D721Med (cell line): ENCODE measurements at places on chromosomes 4 and X.

GRCh38 chr4:54550395-54551171 lies 107.2 kb upstream of the KIT start:
- DNase-seq, result no peak

DNA sequence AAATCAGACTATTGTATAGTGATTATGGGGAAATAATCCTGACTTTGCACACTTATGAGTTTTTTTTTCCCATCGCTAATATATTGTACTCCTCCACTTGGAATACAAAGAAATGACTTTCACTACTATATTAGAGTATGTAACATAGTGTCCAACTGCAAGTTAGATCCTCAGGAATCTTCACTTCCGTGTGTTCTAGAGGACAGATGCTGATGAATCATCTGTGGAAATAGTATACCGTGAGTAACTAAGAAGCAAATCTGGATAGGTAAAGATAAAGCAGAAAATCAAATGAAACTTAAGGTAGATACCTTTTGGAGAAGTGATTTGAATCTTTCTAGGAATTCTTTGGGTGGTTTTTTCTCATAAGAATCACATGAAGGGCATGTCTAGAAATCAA lies 8.3 kb downstream of the IL21 start:
- DNase-seq, result no peak

- no peak for DNase-seq
Observed at GRCh38 chr4:40473578-40474388, 138.7 kb downstream of the CHRNA9 start.

GRCh38 chrX:23902419-23902818 lies 5.3 kb downstream of the APOO start:
- DNase-seq, result no peak

DNA sequence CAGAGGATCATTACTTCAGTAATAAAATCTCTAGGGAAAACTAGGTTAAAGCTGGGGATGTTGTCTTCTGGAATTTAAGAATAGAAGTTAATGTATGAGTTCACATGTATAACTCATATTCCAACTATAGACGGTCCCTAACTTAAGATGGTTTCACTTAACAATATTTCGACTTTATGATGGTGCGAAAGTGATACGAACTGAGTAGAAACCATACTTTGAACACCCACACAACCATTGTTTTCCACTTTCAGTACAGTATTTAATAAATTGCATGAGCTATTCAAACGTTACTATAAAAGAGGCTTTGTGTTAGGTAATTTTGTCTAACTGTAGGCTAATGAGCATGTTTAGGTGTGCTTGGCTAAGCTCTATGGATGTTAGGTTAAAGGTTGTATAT lies 38.7 kb downstream of the CCSER1 start:
- DNase-seq, result no peak

- no peak for DNase-seq
Observed at GRCh38 chr4:82839624-82840023, 41.0 kb upstream of the SCD5 start.

- DNase-seq, result no peak
Observed at GRCh38 chr4:108445716-108446115, 174.7 kb upstream of the RPL34 start.

DNA sequence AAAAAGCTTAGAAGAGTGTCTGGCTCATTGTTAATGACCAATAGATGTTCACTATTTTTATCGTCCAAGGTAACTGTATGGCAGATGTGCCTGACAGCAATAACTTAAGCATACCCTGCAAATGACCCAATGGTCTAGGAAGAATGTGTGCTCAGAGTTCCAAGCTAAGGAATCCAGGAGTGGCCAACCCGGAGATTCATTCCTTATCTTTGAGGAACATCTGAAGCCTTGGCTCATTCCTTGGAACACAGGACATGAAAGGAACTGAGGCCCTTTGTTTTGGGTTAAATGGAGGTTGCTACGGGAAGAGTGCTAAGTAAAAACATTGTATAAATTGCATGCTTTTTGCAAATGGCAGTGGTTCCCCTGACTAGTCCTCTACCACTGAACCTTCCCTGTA lies 38.9 kb upstream of the EFNB1 start:
- DNase-seq, result no peak

- no peak for DNase-seq
Observed at GRCh38 chr4:110663738-110664444, 41.0 kb upstream of the PITX2 start.

GRCh38 chr4:61877266-61877665 lies 677.1 kb downstream of the ADGRL3 start:
- no peak for DNase-seq

- no peak for DNase-seq
Observed at GRCh38 chr4:91298156-91298700, 1005.5 kb upstream of the GRID2 start.

DNA sequence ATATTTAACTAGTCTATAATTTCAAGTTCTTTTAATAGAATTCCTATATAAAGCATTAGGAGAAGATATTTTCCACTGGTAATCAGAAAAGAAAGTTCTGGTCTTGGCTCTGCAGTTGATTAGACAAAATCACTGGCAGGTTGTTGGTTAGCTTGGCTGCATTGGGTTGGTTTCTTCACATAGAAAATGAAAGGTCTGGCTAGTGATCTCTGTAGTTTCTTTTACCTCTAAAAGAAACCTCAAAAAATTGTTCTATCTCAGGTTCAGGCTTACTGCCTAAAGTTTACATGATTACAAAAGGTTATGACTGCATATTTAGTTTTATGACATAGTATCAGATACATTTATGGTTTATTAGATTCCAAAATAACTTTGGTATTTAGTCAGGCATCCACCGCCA lies 95.8 kb upstream of the NAP1L5 start:
- no peak for DNase-seq

GRCh38 chr4:78410676-78411075 lies 140.9 kb upstream of the ANXA3 start:
- no peak for DNase-seq

DNA sequence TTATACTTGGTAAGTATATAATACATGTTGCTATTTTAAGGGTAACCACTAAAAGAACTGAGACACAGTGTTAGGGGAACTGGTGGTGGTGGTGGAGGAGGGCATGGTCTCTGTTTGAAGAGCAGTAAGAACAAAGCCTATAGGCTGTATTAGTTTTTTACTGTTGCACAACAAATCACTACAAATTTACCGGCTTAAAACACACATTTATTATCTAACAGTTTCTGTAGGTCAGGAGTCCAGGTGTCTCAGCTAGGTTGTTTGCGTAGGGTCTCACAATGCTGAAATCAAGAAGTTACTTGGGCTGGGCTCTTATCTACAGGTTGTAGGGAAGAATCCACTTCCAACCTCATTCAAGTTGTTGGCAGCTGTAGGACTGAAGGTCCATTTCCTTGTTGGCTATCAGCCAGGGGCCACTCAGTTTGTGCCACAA lies 52.6 kb downstream of the CASK start:
- DNase-seq, result no peak

GRCh38 chr4:102612824-102613366 lies 111.7 kb downstream of the NFKB1 start:
- DNase-seq, result no peak

- no peak for DNase-seq
Observed at GRCh38 chrX:21974011-21974385, 33.5 kb downstream of the SMS start.

DNA sequence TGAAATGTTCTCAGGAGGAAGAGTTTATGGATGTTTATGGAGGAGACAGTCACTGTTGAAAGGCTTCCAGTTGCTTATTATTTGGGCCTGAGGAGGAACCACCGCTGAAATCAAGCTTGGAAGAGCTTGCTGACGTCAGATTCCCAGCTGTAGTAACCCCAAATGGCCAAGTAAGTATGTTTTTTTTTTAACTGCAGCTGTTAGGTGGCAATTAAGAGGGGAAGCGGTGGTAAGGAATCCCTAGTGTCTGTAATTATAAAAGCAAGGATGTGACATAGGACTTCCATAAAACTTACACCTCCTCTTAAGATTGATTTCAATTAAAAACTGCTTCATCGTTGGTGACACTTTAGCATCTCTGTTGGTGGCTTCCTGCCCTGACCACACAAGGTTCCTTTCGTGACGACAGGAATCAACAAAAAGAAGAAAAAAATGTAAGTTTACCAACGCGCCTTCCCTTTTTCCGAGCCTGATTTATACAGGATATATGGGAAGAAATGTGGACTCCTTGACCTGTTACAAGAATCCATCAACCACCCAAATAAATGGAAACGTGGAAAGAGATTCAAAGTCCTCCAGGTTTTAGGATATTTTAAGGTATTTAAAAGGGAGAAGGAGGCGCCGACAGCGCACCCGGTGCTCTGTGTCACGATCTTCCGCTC lies 884 bp downstream of the RELL1 start:
- no peak for DNase-seq

DNA sequence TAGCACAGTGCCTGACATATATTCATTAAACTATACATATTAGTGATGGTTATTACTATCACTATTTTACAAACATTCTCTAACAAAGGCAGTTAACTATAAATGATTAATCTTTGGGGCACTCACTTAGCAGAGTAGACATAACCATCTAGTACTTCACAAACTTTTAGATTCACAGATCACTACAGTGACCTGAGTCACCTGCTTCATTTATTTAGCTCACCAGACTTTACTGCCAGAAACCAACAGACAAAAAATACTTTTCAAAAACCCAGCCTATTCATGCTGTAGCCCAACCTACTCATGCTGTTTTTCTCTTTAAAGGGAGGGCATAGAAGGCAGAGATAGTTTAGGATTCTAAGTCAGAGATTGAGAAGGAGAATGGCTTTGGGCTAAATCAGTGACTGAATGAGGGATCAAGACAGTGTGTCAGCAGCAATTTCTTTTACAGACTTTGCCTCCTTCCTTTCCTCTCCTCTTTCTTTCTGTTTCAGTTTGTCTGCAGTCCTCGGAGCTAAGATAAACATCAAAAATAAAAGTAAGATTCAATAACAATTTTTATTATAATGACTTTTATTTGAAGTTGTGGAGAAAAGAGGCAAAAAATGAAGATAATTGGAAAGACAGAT lies 34.7 kb upstream of the PDE5A start:
- no peak for DNase-seq

GRCh38 chrX:107826238-107827029 lies 768 bp downstream of the MID2 start:
- DNase-seq, result no peak

DNA sequence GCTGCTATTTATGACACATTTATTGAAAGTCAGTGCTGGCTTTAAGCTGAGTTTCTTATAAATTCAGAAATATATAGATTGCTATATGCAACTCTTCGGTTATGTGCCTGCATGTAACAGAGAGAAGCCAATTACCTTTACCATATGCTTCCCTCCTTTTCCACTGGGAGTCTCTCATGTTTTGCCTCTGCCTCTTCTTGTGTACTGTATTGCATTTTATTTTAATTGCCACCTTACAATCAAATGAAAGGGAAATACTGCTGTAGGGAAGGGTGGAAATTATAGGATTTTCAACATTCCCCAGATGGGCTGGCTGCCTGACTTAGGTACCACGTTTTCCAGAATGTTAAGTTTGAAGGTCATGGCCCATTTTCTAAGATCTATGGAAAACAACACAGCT lies 655.4 kb upstream of the SLIT2 start:
- no peak for DNase-seq

DNA sequence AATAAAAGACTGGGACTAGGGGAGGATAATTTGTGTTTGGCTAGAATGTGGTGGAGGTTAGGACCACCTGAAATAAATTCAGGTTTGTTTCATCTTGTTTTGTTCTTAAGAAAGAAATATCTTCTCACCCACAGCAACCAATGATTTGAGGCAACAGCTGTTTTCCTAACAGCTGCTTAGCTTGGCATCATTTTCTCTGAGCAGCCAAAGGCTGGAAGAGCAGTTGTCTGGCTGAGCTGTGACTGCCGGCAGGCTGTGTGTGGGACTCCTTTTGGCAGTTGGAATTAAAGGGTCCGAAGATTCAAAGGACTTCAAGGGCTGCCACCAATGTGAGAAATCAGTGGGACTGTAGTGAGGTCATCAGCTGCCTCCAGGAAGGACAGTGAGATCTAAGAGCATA lies 5.0 kb downstream of the TRIM75 start:
- no peak for DNase-seq

DNA sequence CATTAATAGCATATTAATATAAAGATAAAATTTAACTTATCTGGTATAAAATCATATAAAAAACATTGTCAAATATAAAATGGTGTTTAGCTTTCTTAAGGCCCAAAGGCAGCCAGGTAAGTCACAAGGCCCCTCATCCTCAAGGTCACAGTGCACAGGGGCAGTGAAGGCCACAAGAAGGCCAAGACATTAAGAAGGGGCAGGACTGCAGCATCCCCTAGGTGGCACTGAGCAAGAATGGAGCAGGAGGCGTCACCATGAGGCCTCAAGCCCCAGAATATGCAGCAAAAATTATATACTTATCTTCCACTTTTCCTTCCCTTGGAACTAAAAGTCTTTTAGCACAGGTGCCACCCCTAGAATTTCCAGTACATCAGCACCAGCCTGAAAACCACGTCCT lies 49.5 kb upstream of the MAGEA8 start:
- no peak for DNase-seq

DNA sequence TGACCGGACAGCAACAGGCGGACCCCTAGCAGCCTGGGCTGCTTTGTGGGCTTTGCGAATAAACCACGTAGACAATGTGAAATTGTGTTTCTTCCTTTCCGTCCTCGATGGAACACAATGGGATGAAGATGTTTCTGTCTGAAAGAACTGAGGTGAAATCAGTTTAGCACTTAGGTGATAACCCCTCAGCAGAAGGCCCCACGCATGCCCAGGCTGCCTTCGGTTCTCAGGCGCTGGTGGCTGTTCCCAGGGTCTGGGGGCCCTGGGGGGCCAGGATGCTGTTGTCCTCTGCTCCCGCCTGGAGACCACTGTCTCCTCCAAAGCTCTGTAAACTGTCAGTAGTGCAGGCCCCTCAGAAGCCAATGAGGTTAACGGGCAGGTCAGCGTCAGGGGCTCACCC lies 73.9 kb upstream of the HGFAC start:
- no peak for DNase-seq

- no peak for DNase-seq
Observed at GRCh38 chr4:86757468-86757867, 91.7 kb downstream of the SLC10A6 start.

DNA sequence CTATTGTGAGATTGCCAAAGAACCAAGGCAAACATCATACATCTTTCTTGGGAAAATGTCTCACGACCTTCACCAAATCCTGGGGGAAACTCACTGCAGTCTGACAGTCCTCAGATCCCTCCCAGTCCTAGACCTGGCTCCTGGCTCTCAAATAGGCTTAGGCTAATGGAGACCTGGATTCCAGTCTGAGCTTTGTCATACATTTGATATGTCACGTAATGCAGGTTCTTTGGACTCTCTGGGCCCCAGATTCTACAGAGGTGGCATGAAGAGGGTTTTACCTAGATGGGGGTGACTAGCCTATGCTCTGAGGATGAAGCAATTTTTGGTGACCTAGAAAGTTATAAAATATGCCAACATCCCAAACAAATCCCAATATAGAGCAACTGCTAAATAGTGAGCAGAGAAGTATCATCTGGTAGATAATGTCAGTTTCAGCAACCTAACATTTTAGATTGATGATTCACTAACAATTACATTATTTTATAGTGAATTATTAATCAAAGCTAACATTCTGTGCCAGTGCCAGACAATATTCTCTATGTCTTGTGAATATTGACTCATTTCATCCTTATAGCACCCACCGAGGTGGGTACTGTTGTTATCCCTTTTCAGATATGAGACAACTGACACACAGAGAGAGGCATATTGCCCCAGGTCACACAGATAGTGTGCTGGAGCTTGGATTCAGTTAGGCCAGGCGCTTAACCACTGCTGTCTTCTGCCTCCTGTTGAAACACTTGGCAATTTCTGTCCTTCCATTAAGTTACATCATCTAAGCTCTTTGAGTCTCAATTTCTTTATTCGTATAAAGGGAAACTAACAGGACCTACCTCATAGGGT lies 195.4 kb upstream of the MAMLD1 start:
- no peak for DNase-seq

- no peak for DNase-seq
Observed at GRCh38 chr4:153538487-153539357, 72.6 kb downstream of the TMEM131L start.
